Fibroblast of the aortic adventitia (primary cell): ENCODE measurements at places on chromosomes 1 and 21.

DNA sequence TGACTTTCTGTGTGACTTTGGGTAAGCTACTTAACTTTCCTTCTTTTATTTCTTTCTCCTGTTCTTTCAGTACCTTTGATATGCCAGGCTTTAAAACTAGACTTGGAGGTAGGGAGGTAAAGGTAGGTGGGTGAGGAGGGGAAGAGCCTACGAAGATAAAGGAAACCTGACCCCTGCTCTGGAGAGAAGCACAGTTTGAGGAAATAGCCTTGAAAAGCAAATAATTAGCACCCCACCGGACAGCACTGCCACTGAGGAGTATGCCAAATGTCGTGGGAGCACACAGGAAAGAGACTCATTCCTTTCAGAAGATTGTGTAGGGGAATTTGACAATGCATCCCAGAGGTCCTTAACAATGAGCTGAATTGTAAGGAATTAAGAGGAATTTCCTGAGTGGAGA, 65.2 kb upstream of the SPAG17 start:
- DNase-seq, result no peak

DNA sequence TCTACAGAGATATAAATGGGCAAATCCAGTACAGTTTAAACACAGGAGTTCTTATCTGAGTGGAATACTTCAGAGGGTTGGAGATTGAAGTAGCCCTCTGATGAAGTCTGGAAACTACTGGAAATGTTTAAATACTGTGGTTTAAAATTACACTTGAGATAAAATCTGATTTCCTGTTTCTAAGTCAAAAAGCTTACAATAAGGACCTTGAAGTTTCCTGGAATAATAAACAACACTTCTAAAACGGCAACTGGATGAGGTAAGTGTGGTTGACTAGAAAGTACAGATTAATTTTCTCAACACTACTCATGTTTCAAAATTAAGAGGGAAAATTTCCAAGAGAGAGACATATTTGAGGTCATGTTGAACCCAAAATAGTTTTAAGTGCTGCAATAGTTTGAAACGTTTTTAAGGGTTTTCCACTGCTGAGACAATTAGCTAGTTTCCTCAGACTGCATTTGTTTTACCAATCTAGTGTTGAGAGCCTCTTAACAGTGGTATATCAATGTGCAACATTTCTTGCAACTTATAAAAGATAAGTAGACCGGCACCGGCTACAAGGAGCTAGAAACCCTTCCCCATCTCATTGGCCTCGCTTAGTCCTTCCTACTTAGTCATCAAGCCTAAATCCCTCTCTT, 27.4 kb downstream of the KCNA3 start:
- DNase-seq, result peak; percentile 31

DNA sequence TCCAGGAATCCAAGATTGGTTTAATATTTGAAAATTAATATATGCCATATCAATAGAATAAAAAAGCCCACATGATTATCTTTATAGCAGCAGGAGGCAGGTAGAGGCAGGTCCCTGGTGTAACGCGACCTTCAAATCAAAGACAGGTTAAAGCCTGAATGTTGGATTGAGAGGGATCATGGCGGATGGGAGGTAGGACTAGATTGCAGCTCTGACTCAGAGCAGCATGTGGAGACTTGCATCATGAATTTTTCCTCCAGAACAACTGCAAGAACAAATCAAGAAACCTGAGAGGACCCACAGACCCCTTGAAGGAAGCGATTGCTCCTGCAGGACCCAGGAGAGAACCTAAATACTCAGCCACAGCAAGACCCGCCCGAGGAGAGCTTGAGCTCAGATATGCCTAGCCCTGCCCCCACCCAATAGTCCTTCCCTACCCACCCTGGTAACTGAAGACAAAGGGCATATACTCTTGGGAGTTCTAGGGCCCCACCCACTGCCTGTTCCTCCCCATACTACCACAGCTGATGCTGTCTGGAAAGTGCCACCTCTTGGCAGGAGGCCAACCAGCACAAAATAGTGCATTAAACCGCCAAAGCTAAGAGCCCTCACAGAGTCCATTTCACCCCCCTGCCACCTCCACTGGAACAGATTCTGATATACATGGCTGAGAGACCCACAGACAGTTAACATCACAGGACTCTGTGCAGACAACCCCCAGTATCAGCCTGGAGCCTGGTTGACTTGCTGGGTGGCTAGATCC, 19.5 kb downstream of the S100B start:
- no peak for DNase-seq

DNA sequence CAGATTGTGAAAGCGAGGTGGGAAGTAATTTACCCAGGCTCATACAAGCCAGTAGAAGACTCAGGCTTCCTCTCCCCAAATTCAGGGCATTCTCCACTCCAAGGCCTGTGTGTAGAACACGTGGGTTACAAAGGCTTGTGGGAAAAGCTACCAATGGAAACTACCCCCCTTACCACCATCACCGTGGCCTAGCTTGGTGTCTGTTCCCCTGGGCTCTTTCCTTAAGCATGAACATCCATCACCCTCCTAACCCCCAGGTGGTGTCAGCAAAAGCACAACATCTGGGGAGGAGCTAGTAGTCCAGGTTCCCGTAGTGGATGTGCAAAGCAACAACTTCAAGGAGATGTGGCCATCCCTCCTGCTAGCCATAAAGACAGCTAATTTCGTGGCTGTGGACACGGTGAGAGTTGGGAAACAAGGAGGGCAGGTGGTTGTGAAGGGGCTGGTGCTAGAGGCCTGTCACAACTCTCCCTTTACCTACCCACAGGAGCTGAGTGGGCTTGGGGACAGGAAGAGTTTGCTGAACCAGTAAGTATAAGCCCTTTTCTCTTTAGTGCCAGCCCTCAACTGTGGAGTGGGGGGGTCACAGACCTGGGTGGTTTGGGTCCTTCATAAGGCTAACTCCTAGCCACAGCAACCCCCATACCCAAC, 701 bp upstream of the MUTYH start:
- peak; percentile 22 for DNase-seq

DNA sequence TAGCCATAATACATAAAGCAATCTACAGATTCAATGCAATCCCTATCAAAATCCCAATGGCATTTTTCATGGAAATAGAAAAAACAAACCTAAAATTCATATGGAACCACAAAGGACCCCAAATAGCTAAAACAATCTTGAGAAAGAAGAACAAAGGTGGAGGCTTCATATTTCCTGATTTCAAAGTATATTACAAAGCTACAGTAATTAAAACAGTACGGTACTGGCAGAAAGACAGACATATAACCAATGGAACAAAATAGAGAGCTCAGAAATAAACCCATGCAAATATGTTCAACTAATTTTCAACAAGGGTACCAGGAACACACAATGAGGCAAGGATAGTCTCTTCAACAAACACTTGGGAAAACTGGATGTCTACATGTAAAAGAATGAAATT, 87.0 kb downstream of the DENND1B start:
- DNase-seq, result no peak

DNA sequence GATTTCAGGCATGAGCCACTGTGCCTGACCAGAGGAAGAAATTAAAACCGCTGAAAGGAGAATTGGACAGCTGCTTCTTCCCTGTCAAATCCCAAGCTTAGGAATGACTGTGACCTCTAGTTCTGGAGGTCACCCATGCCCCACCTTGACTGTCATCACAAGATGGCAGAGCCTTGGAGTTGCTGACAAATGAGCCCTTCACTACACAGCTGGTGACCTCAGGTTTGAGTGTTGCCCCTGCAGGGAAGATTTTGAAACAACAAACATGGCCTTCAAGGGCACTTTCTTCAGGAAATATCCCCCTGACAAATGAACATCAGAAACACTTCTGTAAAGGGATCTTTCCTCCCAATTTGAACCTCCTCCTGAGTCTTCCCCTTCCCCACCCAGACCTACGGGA, 6.9 kb upstream of the SLC45A3 start:
- no peak for DNase-seq

- no peak for DNase-seq
Measured at GRCh38 chr1:159958719-159959380, 4.8 kb upstream of the SLAMF9 start.

DNA sequence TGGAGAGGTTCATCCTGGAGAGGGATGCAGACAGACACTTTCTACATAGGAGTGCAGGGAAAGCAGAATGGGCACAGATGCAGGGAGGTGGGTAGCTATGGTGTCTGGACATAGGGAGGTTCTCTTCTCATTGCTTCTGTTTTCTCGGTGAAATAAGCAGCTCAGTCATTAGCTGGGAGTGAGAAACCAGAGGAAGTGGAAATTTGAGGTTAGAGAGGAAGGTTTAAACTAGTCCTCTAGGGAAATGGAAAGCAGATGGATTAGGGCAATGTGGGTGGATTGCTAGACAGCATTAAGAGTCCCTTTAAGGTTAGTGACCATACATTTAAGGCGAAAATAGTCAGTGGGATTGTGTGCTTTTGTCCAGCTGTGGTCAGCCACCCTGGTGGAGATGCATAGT, 39.6 kb downstream of the MPZL1 start:
- no peak for DNase-seq

DNA sequence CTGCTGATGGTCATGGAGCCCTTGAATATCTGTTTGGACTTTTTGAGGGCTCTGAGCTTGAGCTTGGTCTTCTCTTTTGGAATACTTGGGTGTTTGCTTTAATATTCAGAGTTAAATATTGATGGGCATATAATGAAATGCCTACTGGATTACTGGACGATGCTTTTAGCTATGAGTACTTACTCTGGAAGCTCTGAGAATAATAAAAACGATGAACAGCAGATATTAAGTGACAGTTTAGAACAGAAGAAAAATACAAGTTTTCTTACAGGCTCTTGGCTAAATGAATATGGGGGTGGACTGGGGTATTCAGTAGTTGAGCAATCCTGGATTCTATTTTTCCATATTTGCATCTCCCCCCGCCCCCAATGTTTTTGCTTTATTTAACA, 20.7 kb downstream of the GALNT2 start:
- no peak for DNase-seq

GRCh38 chr1:168521401-168522000, 22.3 kb downstream of the XCL2 start:
- no peak for DNase-seq

DNA sequence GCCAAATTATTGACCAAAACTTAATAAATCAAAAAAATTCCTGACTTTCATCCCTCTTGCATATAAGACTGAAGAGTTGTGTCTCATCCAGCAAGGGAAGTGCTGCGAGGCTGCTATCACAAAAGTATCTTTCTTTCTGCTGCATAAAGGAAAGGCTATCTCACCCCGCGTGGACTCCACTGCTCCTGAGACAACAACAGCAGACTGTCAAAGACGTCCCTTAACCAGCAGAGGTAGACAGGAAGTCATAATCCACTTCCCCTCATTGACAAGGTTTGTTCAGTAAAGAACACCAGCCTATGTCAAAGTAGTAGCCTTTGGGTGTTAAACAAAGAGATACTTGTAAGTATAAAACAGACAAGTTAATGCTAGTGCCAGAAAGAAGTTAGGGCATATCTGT, 29.4 kb downstream of the VPS26C start:
- DNase-seq, result no peak

- DNase-seq, result peak; percentile 70
Measured at GRCh38 chr21:36589352-36589971, 109.5 kb upstream of the SIM2 start.

DNA sequence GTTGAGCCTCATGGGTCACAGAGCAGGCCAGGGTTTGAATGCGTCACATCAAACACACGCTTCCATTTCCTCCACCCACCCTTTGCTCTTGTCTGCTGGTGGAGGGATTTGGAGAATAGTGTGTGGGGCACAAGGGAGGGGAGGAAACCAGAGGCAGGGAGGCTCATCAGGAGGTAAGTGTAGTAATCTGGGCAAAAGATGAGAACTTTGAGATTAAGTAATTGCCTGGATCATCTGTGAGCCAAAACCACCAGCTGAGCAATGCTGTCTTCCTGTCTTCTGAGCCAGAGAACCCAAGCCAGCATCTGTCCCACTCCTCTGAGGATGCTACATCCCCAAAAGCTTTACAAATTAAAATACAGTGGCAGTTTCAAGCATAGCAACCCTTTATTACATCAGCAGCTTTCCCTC, 45.2 kb downstream of the C8B start:
- DNase-seq, result peak; percentile 61
